ENCODE measurements at places on chromosomes 5 and 9. TPM values are rescaled to one million over a fixed set of nuclear protein-coding genes. Genes with fewer than 3 reads are reported as not detected.

KIF27 gene
- total RNA-seq, result 4.9 TPM

ACOT12 gene
- total RNA-seq, result not detected

CBY3 gene
- total RNA-seq, result not detected

MRPL36 gene
- total RNA-seq, result 32.3 TPM

PLPP1 gene
- 133 TPM for total RNA-seq

TSSK1B gene
- total RNA-seq, result 0.35 TPM

SLC6A7 gene
- not detected for total RNA-seq

DBH gene
- total RNA-seq, result not detected

RLN2 gene
- 1.3 TPM for total RNA-seq

CCDC183 gene
- not detected for total RNA-seq

ZDHHC11B gene
- total RNA-seq, result under 0.01 TPM

DNA sequence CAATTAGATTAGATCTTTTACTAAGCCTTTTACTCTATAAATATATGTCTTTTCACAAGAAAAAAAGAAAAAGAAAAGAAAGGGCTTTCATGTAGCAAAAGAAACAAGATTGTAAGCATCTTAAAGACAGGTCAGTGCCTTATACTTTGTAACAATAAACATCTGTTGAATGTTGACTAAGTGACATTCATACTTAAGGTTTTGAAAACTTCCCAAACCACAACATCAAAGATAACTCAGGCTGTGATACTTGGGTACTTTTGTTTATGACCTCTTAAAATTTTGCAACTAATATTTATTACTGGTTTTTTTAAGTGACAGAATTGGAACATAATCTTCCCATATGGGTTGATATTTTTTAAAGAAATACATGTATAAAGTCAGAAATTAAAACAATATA is 7.4 kb downstream of the GRAMD2B start:
- DNase-seq, result no peak
- no peak overlapping the region for H3K4me3 ChIP-seq
- no peaks in the 10 kb centered on the region for H3K36me3 ChIP-seq
- H3K27me3 ChIP-seq, result no peaks in the 10 kb centered on the region
- peaks cover 5% of the 10 kb centered on the region for H3K4me1 ChIP-seq
- peak overlapping the region; percentile 58 for H3K27ac ChIP-seq

DNA sequence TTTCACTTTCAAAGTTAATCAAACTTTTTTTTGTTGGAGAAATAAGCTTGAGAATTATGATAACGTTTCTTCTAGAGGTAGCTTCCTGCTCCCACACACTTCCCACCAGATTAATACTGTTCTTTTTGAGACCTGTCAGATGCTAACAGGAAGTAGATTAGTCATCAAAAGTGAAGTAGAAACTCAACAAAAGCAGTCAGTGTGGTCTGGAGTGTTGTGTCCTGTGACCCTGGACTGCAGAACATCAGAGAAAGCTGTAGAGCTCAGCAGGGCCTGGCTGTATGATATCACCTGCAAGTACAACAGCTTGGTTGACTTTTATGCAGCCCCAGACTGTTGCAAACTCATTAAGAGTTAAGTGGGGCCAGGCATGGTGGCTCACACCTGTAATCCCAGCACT is 495.7 kb upstream of the CYLC2 start:
- no peaks in the 10 kb centered on the region for H3K27me3 ChIP-seq
- H3K4me3 ChIP-seq, result no peak overlapping the region
- DNase-seq, result no peak
- no peaks in the 10 kb centered on the region for H3K4me1 ChIP-seq
- H3K27ac ChIP-seq, result no peak overlapping the region

DNA sequence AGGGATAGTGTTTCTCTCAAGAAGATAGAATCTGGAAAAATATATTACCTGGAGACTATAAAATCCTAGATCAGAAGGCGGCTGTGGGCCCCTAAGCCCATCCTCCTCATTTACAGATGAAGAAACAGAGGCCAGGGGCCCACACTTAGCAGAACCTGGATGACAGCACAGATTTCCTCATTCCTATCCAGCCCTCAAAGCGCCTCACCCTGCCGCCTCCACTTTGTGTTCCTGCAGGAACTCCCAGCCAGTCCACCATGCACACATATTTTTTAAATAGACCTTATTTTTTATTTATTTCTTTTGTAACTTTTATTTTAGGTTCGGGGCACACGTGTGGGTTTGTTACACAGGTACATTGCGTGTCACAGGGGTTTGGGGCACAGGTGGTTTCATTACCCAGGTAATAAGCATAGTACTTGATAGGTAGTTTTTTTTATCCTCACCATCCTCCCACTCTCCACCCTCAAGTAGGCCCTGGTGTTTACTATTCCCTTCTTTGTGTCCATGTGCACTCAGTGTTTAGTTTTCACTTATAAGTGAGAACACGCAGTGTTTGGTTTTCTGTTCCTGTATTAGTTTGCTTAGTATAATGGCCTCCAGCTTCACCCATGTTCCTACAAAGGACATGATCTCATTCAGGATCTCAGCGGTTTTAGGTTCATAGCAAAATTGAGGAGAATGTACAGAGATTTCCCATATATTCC is 85.5 kb upstream of the MAP1B start:
- H3K4me3 ChIP-seq, result no peak overlapping the region
- no peak for DNase-seq
- H3K4me1 ChIP-seq, result no peaks in the 10 kb centered on the region
- no peaks in the 10 kb centered on the region for H3K36me3 ChIP-seq

- H3K4me1 ChIP-seq, result no peaks in the 10 kb centered on the region
- no peaks in the 10 kb centered on the region for H3K27me3 ChIP-seq
- no peak for DNase-seq
Measured at GRCh38 chr5:39132128-39132447, 57.9 kb upstream of the RICTOR start.

GRCh38 chr5:137348759-137349158 is 150.4 kb downstream of the SPOCK1 start:
- no peak overlapping the region for H3K27ac ChIP-seq
- no peaks in the 10 kb centered on the region for H3K36me3 ChIP-seq
- no peak overlapping the region for H3K4me3 ChIP-seq
- no peaks in the 10 kb centered on the region for H3K27me3 ChIP-seq

GRCh38 chr5:5881294-5881693 is 458.8 kb downstream of the ICE1 start:
- H3K27ac ChIP-seq, result no peak overlapping the region
- H3K4me1 ChIP-seq, result no peaks in the 10 kb centered on the region
- DNase-seq, result no peak
- no peak overlapping the region for H3K4me3 ChIP-seq
